ENCODE measurements at places on chromosomes 1 and 21.

DNA sequence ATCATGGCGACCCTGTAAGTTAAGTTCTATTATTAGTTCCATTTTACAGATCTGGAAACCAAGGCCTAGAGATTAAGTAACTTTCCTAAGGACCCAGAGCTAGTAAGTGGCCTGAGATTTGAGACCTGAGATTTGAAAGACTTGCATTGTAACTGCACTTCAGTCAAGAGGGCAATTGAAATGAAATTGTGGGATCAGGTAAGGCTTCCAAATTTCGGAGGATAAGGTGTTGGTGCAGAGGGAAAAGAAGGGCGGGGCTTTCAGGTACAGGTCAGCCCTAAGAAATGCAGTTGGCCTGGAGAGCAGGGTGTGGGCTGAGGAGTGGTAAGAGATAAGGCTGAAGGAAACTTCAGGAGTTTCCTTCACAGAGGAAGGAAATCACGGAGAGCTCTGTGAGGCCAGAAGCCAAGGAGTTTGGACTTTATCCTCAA lies 51.1 kb downstream of the SLC16A1 start:
- DNase-seq, result no peak

DNA sequence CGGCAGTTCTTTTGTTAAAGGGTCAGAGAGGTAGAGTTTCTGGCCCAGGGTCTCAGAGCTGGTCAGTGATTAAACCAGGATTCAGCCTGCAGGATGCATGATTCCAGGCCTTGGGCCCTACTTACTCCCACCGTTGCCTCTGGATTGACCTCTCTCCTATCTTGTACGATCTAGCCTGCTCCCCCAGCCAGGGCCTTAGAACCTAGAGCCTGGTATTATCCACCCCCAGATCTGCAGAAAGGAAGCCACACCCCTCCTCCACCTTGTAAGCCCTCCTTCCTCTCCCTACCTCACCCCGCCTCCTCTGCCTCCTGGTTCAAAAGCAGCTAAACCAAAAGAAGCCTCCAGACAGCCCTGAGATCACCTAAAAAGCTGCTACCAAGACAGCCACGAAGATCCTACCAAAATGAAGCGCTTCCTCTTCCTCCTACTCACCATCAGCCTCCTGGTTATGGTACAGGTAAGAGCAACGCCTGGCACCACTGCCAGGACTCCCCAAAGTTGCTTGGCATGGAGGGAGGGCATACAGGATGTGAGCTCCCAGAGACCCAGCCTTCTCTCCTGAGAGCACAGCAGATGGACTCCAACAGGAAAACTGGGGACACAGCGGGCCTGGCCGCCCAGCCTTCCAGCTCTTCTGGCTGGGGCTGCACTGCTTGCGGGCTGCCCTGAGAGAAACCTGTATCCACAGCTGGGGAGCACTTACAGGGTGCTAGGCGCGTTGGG lies at the start of gene CD52:
Gene CD52, plus strand, starts transcription at position 347 of the 726 bp plus-strand sequence. Its CDS starts 60 bp downstream, at position 407.
- no peak for DNase-seq

- DNase-seq, result no peak
These were observed 47.7 kb downstream of the NTPCR start for GRCh38 chr1:232998138-232998537.

- DNase-seq, result no peak
These were observed 543 bp downstream of the TMEM9 start for GRCh38 chr1:201153474-201154388.

GRCh38 chr1:145782272-145783099 lies 41.4 kb downstream of the RNF115 start:
- no peak for DNase-seq

GRCh38 chr1:196152086-196152485 lies 456.2 kb downstream of the KCNT2 start:
- no peak for DNase-seq

DNA sequence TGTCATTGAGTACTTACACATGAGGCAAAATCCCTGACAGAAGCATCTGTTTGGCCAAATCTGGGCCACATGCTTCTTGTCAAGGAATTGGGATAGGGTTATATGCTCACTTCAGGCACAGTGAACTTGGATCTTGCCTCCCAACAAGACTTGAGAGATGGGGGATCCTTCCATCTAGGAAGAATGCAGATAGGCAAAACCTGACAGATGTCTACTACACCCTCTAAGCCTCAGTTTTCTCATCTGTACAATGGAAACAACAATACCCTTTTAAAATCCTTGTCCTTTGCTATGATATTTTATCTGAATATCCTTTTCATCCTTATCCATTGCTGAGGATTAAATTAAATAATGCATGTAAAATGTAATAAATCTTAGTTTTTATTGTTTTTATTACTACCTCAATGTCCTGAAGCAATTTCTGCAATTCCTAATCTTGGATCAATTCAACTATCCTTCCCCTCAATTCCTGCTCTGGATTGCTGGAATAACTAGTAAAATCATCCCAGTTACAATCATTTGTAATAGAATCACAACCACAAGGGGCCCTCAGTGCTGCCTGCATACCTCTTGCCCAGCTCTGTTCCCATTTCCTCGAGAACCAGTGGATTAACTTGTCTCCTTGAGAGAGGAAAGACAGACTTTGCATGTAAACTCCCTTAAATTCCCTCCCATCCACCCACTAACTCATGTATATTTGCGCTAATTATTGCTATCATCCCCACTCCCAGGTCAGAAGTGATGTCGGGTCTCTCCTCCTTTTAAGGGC lies 8.1 kb upstream of the XPR1 start:
- no peak for DNase-seq

DNA sequence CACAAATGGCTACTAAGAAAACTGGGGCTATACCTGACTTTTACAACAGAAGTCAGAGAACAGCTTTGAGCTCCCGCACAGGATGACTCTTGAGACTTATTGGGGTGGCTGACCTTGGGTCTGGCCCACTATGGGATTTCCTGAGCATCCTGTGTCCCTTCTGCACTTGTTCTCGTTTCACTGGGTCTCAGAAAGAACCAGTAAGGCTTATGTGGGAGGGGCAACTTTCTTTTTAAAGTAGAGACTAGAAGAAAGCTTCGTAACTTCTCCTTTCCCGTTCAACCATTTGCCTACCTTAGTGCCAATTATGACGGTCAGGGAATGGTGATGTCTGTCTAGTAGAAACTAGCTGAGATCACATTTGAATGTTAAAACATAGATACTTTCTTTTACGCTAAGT lies 59.5 kb upstream of the C1orf105 start:
- no peak for DNase-seq

DNA sequence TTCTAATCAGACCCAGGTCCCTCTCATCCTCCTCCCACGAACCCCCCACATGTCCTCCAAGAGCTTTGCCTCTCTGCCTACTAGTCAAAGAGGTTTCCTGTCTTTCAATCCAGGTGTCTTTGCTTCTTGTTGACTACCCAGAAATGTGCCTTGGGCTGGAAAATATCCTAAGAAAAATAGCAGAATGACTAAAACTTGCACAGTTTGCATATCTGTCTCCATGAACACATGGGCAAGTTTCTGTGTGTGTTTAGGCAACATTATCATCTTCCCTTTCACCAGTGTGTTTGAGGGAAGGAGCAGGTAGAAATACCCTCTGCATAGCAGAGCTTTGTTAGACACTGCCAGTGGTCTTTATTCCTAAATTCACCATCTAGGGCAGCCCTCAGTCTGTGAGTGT lies 1.5 kb downstream of the C1orf116 start:
- DNase-seq, result no peak

DNA sequence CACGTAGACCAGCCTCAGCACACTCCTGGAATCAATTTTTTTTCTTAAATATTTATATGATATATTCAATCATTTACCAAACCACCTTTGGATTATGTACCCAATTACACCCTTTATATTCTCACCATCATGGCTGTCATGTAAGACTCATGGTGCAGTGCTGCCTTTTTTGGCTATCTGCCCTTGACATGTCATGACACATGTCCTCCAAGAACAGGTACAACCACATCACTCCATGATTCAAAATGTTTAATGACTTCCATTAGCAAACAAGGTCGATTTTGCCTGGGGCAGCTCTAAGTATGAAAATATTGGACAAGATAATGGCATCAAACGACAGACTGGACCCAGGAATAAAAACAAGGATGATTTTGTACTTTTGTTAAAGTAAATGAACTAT lies 861.1 kb upstream of the ADAMTS5 start:
- no peak for DNase-seq

DNA sequence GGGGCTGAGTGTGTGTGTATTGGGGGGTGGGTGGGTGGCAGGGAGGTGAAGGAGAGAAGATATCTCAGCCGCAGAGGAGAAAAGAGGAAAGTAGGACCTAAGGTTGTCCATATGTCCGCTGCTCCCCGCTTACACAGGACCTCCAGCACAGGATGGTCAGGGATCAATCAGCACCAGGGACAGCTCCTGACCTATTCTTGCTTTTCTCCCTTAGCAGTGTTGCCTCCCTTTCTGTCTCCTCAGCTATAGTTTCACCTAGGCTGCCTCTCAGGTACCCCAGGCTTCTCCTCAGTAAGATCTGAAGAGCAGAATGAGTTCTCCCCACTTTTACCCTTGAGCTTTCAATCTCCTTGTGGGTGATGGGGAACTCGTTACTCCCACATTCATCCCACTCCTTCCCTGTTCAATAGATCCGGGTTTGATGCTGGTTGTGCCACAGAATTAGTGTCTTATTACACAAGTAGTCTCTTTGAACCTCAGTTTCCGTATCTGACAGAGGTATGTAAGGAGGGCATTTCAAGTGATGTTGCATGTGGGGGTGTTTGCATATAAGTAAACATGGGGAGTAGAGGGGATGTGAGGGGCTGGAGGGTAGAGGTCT lies 1.4 kb upstream of the DPH2 start:
- DNase-seq, result no peak

- DNase-seq, result no peak
These were observed 40.6 kb downstream of the SCP2 start for GRCh38 chr1:52967666-52968065.

DNA sequence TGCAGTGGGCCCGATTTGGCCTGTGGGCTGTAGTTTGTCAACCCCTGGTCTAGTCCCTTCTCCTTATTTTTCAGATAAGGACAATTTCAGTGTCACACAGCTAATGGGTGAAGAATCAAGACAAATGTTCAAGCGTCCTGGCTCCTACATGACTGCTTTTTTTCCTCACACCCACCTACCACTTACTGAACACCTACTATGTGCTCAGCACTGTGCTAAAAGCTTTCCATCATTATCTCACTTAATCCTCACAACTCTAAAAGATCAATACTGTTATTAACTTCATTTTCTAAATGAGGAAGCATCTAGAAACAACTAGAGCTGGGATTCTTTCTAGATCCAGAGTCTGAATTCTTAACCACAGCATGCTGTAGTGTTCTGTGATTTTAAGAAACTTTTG lies 68.5 kb upstream of the EFHD2 start:
- DNase-seq, result no peak

DNA sequence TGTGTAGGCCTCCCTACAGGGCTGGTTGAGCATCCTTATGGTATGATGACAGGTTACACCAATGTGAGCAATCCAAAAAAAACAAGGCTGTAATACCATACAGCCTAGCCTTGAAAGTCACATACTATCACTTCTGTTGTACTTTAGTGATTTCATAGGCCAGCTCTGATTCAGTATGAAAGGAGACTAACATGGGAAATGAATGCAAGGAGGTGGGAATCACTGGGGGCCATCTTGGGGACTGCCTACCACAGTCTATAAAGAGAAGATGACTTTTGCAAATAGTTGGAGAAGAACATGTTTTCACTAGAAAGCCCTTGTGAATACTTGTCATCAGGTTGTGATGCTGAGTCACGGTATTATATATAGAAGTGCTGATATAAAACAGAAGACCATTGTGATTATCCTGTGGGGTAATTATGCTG lies 270.7 kb downstream of the S1PR1 start:
- no peak for DNase-seq

DNA sequence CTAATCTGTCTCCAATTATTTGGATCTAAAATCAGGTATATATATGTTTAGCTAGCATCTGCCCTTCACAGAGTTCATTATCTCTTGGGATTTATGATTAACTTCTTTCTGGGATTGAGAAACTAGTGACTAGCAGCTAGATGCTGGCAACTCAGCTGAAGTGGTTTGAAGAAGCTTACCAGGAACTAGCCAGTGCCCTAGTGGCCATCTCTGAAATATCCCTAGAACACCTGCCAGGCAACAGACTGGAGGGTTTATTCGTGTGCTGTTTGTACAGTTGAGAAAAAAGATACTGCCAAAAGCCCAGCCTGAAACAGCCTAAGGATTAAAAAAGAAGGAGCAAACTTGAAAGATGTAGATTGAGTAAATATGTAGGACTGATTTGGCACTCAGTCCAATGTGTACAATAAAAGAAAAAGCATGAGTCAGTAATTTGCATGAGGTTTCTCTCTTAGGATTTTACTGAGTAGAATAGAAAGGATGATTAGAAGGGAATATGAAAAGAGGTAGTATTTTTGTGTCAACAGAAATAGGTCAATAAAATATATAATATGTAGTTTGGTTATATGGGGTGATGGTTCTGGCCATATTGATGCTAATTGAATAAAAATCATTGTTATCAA lies 1144.6 kb upstream of the ADGRL2 start:
- DNase-seq, result no peak

- no peak for DNase-seq
These were observed 894 bp downstream of the EPB41 start for GRCh38 chr1:28915031-28915895.

DNA sequence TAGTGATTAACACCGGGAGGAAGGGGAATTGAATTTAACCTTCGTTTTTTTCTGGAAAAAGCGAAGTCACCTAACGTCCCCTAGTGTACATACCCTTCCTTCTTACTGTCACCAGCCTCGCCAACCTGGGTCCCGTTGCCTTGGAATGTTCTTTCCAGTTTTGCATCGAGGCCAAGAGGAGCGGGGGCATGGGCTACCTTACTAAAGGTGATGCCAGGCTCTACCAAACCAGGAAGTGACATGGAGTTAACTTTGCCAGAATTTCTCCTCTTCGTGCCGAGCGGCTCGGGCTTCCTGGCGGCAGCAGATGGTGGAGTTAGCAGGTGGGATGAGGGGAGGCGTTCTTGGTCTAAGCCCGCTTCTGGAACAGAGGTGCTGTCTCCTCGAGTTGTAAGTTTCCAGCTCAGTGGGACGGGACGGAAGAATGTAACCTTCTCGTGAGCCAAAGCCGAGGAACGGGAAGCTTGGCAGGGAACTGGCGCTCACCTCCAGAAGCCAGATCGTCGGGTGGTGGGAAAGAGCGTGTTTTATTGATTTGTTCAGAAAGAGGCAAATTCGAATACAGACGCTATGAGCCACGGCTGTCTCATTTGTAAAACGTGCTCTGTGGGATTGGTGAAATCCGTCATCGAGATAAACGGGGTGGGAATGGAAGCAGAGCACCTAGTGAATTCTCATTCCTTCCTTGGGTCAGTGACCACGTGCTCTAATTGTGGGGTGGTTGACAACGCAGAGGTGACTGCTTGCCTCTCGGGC lies 486 bp downstream of the NIPAL3 start:
- DNase-seq, result no peak

GRCh38 chr1:39410915-39411436 lies 80.5 kb upstream of the BMP8A start:
- no peak for DNase-seq

DNA sequence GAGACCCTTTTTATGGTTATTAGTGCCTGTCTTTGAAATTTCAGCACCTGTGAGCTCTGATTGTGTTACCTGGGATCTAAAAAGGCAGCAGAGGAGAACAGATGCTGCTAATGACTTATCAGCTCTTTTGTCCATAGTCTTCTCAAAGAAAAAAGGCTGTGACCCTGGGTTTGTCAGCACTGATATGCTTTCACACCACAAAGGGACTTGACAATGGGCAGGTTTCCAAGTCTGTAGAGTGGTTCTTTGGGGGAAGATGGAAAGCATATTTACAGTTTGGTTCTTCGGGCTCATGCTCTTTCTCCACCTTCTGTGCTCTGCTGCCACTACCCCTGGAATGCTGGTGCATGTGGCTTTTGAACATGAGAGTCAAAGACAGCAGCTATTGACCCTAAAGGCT lies 32.0 kb downstream of the DNAJC6 start:
- no peak for DNase-seq
